ENCODE measurements at places on chromosomes 5 and 9.

DNA sequence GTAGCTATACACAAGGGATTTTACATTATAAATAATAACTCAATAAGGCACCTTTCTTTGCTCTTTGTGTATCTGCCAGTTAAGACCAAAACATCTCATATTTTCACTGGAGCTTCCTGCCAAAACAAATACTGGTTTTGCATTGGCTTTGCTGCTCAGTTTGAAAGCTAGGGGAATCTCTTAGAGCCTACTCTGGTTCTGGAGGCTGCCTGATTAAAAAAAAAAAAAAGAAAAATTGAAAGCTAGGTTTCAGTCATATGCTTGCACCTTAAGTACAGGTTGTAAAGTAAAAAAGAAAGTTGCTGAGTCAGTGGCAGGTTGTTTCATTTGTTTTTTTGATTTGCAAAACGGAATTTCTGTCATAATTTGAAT is 2.3 kb downstream of the DENND4C start:
- no peak for DNase-seq

GRCh38 chr9:96858670-96859069 is 4.4 kb upstream of the ZNF782 start:
- DNase-seq = no peak

DNA sequence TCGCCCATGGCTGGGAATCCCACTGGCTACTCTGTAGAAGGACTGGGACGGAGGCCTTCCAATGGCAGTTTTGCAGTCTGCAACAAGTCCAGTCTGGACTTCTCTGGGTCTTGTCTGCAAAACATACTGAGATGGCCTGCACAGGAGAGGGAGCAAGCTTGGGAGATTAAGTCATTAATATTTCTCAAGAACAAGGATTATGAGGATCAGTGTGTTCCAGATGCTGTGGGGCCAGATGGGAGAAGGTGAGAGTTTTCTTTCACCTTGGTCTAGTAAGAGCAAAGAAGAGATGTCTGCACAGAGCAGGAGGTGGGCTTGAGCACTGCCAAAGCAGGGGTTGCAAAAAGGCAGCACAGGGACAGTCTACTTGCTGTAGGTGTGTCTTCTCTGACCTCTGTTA is at the start of gene PDE6A:
TSS of gene PDE6A (minus strand) at position 128 of the 400 bp plus-strand sequence. CDS start at position 8, 120 bp downstream.
- no peak for DNase-seq

DNA sequence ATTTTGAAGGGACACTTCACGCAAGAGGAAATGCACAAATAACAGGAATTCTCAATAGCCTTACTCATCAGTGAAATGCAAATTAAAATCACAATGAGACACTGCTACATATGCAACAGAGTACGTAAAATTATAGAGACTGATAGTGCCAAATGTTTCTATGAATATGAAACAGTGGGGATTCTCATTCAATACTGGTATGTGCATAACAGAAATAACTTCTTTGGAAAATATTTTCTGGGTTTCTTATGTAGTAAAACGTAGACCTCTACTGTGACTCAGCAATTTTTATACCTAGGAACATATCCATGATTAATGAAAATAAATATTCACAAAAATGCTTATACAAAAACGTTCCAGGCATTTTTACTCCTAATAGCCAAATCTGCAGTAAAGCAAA is 1625.2 kb downstream of the MAT2B start:
- DNase-seq = no peak

- DNase-seq = no peak
Measured at GRCh38 chr5:116702776-116703175, 128.2 kb upstream of the SEMA6A start.
